ENCODE measurements at places on chromosomes 16 and 17.
A peak's percentile ranks its signal among the peaks of the same experiment; 100 is the strongest.

DNA sequence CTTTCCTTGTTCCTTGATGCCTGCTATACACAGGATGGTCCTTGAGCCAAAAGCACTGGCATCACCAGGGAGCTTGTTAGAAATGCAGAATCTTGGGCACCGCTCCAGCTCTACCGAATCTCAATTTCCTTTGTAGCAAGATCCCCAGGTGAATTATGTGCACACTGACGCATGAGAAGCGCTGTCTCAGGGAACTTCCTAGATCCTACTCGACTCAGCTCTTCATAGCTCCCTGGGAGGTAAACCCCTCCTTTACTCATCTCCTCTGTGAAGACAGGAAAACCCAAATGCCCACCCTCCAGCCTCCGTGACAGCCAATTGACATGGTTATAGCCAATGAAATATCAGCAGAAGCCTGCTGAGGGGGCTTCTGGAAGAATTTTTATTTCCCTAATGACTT, 4.1 kb downstream of the USP31 start:
- DNase-seq = no peak

GRCh38 chr16:30472328-30472942, at the start of gene ITGAL:
TSS of gene ITGAL (plus strand) at chr16:30472742. CDS start at chr16:30472838, 96 bp downstream.
- DNase-seq = peak; percentile 73

DNA sequence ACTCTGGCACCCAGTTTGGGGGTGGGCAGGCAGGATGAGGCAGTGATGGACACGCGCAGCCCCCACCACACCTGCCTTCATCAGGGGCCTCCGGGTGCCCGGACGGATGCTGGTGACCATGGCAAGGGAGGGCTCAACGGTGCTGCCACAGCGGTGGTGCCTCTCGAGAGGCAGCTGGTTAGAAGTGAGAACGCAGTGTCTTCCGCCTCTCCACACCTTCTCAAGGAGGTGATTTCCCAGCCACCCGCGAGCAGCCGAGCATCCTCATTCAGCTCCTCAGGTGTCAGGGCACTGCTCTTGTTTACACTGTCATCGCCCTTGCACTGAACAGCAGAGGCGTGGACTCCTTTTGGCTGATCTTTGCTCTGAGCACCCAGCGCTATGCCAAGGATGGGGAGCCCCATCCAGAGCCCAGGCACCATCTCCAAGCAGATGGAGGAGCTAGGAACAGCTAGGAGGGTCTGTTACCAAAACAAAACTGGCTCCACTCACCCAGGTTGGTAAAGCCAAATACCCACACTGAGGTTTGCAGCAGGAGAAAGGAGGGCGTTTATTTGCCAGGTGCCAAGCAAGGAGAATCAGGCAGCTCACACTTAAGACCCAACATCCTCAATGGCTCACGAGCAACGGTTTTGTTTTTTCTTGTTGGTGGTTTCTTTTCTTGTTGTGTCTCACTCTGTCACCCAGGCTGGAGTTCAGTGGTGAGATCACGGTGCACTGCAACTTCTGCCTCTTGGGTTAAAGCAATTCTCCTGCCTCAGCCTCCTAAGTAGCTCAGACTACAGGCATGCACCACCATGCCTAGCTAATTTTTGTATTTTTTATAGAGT, 174.3 kb upstream of the TNRC6C start:
- DNase-seq = no peak

DNA sequence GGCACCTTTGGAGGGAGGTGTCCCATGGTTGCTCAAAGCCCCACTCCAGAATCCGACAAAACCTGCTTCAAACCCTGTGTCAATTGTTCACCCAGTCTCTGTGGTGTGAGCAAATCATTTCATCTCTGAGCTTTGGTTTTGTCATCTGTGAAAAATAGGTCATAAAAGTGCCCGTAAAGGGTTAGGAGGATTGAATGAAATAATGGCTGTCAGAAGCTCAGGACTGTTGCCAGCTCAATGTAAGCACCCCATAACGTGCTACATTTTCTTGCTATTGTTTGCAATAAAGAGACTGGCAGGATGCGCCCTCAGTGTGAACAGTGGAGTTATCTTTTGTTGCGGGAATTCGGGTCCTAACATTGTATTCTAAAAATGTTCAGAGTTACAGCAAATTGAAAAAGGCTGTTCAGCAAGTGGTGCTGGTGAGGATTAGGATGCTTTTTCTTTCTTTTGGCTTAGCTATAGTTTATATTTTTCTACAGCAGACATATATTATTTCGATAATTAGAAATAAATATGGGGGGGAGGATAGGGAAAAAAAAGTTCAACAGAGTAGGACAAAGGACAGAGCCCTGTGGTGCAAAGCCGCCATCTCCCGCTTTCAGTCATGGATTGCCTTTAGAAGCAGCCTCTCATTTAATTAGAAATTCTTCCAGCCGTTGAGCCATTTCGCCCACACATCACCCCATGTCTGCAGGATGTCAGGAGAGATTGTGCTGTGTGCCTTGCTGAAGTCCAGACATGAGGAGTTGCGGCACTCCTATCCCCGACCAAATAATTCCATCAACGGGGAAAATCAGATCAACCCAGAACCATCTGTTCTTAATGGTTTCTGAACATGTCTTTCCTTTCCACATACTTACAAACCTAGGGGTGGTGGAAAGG, 20.9 kb upstream of the PYY start:
- DNase-seq = no peak

GRCh38 chr16:61797961-61798507, 238.2 kb downstream of the CDH8 start:
- no peak for DNase-seq

DNA sequence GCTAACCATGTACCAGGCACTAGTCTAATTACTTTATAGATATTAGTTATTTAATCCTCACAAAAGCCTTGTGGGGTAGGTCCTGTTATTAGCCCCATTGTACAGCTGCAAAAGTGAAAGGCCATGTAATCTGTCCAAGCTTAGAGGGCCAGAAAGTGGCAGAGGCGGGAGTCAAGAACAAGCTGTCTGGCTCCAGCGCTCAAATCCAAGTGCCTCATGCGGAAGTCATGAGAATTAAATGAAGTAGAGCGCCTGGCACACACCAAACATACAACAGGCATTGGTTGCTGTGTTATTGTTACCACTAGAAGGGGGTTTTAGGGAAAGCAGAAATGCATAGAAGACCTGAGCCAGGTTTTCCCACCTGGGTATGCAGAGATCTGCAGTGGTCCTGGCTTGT, 1.2 kb downstream of the AQP8 start:
- DNase-seq = no peak

DNA sequence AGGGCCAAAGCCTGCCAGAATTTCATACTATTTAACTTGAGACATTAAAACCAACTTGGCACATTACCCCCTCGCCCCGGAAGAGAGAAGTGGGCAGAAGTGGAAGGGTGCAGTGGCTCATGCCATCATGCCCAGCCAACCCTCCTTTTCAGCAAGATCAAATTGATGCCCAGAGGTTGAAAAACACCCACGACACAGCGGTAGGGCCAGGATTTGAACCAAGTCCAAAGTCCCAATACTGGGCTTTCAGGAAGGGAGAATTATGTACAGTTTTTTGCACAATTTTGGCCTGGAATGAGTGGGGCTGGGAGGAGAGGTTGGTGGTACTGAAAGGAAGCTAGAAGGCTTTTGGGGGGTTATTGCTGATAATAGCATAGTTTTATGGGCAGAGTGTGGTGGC, 11.0 kb downstream of the PDP2 start:
- no peak for DNase-seq

DNA sequence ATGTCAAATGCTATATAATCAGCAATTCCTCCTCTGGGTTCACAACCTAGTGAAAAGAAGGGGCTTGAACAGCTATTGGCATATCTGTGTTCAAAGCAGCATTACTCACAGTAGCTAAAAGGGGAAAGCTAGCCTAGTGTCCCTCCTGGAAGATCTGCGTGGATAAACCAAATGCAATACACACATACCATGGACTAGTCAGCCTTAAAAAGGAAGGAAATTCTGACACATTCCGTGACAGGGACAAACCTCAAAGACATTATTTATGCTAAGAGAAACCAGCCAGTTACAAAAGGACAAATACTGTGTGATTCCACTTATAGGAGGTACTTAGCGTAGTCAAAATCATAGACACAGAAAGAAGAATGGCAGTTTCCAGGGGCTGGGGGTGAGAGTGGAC, 90.1 kb downstream of the XYLT1 start:
- no peak for DNase-seq

- DNase-seq = no peak
These were observed 71.3 kb downstream of the FTO start for GRCh38 chr16:53775106-53775820.

GRCh38 chr16:68902003-68902968, 59.0 kb downstream of the TANGO6 start:
- DNase-seq = peak; percentile 7

- peak; percentile 94 for DNase-seq
These were observed 14.4 kb upstream of the CDIPT start for GRCh38 chr16:29877266-29877961.

DNA sequence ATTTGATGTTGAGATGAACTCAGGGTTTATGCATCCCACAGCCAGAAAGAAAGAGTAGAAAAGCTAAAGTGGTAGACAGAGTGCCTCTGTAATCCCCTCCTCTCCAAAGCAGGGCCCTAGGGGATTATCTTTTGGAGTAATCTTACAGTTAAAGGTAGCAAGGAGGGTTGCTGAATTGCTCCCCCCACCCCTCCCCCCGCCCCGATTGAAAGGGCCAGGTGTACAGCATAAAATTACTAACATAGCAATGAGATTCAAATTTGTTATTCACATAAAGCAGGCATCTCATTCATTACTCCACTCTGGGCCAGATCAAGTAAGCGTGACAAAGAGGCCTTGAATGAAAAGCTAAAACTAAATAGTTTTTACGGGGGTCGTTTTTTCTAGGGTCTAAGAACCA, 72.7 kb downstream of the STH start:
- no peak for DNase-seq

DNA sequence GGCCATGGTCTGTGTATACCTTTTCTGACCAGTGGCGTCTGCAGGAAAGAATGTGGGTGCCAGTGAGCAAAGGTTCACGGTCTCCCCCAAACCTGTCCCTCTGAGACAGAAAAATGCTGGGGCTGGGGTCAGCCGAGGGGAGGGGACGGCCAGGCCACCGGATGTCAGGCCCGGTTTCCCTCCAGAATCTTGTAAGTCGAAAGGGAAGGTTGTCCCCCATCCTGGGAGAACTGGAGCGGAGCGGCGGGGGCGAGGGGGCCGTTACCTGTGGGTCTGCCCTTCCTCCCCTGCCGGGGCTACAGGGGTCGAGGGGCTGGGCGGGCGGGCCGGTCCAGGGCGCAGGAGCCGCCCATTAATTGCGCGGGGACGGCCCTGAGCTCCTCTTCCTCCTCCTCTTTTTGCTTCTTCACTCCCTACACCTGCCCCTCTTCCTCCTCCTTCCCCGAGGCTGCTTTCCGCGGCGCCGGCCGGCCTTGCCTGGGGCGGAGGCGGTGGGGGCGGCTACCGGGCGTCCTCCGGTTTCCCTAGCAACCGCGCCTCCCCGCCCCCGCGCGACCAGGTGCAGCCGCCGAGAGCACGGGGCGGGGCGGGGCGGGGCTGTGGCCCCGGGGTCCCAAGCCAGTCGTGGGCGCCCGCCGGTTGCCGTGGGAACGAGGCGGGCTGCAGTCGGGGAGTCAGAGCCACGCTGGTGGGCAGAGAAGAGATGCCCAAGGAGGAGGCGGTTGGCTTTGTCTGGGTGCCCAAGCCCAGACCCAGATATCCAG, at the start of gene MARCHF10:
MARCHF10 (minus strand) TSS at position 503 of the 764 bp plus-strand sequence. CDS start 6,579 bp downstream, outside the sequence.
- DNase-seq = peak; percentile 63

DNA sequence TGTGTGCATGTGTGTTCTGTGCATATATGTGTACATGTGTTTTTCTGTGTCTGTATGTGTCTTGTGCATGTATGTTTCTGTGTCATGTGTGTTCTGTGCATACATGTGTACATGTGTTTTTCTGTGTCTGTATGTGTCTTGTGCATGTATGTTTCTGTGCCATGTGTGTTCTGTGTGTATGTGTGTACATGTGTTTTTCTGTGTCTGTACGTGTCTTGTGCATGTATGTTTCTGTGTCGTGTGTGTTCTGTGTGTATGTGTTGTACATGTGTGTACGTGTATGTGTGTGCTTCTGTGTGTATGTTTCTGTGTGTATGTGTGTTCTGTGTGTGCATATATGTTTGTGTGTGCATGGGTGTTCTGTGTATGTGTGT, 8.4 kb upstream of the RAB37 start:
- no peak for DNase-seq

Measured in germinal center (tissue), 1 donor.